ENCODE measurements at places on chromosomes 11 and 22.

DNA sequence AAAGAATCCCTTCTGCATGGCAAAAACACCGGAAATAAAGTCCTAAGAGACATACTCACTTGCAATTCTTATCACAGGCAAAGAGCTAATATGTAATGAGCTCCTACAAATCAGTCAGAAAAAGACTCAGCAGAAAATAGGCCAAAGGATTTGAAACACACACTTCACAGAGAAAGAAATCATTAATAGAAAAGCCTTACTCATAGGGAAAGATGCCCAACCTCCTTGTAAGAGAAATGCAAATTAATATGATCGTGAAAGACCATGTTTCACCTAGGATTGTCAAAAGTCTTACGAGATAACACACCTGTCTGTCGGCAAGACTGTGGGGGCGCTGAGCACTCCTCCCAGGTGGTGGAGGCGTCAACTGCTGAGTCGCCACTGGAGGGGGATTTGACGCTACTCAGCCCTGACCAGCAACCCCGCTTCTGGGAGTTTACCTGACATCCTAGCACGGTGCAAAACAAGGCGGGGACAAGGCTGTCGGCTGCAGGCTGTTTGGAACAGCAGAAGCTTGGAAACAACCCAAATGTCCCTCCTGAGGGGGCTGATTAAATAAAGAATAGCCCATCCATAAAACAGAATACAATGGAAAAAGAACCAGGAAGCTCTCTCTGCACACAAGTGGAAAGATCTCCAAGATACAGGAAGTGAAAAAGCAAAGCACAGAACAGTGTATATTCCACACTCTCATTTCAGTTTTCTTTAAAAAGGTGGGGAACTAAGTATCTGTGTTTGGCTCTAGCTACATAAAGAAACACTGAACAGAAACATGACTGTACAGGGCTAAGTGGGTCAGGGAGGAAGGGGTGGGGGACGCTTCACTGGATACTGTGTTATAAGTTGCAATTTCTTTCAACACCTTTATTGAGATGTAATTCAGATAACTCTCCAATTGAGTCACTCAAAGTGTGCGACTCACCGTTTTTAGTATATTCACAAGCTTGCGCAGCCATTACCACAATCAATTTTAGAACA, 11.5 kb downstream of the CSNK1E start:
- peak; percentile 78 for DNase-seq

DNA sequence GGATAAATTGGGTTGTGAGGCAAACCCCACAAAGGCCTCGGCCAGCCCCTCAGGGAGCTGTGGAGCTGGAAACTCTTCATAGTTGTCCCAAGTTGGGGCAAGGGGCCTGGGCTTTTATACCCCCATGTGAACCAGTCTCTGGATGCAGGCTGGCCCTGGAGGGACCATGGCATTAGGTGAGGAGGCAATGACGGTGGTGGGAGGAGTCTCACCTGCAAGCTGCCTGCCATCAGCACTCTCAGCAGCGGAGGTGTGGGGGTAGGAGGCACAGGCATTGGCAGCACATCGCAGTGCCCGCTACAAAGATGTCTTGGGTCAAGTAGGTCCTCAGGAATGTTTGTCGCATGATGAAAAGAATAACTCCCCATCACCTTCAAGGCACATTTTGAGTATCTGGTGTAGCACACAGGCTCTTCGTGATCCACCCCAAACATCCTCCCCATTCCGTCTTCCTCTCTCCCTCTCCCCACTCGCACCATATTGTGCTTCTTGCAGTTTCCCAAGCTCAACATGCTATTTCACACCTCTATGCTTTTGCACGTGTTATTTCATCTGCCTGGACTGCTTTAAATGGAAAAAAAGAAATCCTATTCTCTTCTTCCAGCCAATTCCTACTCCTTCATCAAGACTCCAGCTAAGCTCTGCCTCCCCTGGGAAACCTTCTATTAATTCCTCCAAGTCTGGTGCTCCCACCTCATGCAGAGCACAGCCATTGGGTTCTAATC, 18.1 kb upstream of the TSKU start:
- no peak for DNase-seq

DNA sequence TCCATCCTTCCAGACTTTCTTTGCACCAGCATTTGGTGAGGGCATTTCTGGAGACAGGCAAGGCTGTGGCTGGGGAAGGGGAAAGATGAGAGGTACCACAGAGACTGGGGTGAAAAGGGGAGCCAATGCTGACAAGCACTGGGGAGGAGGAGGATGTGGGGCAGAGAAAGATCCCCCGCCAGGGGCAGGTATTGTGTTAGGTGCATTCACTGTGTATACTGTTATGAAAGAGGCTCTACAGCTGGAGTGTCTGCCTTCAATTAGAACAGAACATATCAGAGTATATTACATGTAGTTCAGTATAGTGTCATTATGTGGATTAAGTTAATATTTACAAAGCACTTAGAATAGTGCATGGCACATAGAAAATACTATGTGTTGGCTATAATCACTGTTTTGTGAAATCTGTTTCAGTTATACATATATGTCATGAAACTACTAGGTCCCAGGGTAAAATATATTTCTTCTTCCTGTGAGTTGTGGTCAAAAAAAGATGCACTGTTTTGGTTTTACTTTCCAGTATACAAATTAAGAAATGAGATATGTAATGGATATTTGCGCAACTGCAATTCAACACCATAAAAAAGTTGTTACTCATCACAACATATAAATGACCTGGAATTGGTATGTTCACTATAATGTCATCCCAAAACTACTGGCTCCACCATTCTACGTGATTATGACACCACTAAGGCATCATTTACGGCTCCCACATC, 8.4 kb downstream of the MSANTD2 start:
- DNase-seq: peak; percentile 28

- peak; percentile 32 for DNase-seq
Measured at GRCh38 chr11:73185680-73186293, 32.3 kb upstream of the P2RY2 start.

- no peak for DNase-seq
Measured at GRCh38 chr11:15579287-15580001, 464.7 kb downstream of the INSC start.

GRCh38 chr11:13339195-13340153, 61.9 kb downstream of the BMAL1 start:
- peak; percentile 97 for DNase-seq

GRCh38 chr22:27996981-27997380, 77.9 kb upstream of the PITPNB start:
- DNase-seq: no peak

DNA sequence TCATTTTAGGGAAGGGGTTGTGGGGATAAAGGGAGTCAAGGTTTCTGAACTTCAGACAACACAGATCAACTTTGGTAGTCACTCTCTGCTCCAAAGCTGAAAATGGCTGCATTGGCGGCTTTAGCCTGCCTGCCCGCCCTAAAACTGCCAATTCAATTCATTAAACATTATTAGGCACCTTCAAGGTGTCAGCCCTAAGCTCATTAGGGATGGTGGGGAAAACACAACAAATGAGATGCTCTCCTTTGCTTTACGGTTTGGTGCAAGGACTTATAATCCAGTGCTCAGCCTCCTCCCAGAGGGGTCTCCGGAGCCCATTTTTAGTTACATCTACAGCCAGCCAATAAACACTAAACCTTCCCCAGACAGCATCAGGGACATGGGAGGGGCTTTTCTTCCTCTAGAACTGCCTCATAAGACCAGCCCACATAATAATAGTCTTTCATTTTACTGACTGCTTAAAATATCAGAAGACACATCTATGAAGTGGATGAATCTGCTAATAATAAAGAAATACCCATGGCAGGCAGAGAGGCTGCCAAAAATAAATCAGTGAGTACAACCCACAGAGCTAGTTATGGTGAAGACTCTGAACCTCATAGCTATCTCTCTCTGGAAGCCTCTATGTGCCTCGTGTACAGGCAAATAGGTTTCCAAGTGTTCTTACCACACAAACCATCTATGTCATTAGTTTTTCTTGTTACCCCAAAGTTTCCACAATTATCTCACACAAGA, 102.8 kb upstream of the NCAM1 start:
- no peak for DNase-seq

DNA sequence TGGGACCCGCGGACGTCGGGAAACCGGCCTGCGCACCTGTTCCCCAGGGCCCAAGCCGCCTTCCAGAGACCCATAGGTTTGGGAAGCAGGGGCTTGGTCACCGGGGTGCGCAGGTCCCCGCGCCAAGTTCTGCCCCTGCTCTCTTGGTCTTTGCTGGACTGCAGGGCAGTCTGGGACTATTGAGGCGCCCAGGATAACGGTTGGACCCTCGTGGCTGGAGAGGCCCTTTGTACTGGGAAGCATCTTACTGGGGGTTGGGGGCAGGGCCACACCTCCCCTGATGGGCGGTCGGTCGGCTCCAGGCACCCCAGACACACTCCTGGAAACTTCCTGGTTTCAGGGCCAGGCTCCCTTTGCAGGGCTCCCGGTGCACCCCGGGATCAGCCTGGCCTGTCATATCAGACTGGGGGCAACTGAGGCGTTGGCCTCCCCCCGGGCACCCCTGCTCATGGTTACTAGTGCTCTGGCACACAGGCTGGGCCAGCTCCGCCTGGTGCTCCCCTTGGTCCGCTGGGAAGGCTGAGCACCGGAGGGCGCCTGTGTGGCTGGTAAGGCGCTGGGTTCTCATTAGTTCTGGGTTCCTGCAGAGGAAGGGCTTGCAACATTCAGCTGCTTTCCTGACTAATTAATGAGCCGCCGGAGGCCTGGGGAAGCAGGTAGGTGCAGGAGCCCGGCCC, 1250.5 kb downstream of the BRD1 start:
- peak; percentile 23 for DNase-seq

DNA sequence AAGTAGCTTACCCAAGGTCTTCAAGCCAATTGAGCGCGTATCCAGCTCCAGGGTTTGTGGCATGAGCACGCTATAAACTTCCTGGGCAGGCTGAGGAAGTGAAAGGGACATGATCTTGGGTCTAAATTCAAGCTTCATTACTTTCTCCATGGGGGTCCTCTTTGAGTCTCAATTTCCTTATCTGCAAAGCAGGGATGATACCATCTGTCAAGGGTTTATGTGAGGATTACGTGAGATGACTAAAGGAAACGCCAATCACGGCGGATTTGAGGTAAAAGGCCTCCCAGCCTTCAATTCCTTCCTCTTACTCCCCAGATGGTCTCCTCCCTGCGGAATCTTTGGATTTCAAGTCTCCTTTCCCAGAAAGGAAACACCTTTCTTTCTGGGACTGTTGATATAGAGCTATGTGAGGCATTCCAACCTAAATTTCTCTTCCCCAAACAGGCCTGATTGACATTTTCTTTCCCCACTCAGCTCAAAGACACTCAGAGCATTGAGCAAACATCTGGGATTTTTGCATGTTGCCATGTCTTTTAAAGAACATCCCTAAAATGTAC, 474.4 kb downstream of the INSC start:
- DNase-seq: no peak

DNA sequence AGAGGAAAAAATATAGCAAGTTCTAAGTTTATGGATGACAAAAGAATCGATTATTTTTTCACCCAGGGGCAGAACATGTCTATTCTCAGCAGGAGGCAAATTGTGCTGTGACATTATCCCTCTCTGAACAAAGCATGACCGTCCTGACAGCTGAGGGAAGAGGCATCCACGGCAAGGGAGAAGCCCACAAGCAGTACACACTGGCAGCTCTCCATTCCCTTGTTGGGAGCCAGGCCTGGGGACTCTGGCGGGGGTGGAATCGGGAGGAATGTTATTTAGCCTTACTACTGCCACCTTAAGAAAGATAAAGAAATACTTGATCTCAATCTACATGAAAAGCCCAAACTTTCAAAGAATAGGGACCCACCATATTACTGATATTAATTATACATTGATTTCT, 3.4 kb downstream of the KIRREL3 start:
- peak; percentile 69 for DNase-seq

DNA sequence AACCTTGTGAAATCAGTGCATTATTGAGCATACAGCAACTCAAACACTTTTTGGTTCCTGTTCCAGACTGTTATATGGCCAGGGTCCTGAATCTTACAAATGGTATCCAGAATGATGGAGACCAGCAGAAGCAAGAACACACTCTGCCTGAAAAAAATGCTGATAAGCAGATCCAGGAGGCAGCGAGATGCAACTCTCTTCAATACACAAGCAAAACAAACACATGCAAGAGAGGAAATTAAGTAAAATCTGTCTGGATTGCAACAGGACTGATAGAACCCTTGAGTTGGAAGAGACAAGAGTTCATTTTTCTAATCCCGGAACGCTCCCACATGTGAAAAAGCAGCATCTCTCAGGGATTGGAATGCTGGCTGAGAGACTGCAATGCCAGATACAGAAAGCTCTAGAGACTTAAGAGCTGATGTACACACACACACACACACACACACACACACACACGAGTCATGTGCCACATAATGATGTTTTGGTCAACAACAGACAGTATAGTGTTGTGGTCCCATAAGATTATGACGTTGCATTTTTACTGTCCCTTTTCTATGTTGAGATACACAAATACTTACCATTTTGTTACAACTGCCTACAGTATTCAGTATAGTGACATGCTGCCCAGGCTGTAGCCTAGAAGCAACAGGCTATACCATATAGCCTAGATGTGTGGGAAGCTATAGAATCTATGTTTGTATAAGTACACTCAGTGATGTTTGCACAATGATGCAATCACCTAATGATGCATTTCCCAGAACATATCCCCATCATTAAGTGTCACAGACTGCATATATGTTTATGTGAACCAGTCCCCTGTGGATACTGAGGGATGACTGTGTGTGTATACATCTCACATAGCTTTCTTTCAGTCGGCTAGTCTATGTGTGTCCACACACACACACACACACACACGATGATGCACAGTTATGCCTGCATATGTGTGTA, 406.6 kb downstream of the LARGE1 start:
- peak; percentile 74 for DNase-seq

DNA sequence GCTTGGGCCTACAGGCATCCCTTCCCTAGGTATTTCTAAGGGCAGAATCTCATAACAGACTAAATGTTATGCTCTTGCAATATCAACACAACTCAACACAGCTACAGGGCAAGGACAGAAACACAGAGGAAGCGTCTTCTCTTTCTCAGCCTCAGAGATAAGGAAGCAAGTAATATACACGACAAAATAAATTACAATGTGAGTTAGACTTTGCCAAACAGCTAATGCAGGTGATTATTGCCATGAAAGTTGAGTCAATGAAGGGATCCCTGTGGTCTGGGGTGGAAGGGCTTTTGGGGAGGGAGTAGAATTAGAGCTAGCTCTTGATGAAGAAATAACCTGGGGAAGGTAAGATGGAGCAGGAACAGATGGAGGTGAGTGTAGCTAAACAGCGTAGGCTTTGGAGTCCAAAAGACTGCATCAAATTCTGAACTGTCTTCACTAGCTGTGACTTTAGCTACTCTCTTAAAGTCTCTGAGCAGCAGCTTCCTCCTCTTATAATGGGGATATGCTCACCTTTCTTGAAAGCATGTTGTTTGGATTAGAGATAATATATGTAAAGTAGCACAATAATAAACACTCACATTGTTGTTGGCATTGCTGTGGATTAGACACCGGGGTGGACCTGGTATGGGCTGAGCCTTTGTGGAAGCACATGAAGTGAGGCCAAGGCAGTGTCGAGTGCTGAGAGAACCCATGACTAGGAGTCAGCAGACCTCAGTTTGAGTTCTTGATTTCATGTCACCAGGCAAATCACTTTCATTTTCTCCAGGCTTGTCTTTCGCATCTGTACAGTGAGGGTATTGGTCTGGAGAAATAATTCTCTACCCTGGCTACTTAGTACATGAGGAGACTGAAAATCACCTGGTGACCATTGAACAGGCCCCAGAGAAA, 41.0 kb upstream of the AQP11 start:
- no peak for DNase-seq

GRCh38 chr22:43829904-43830851, 18.1 kb upstream of the EFCAB6 start:
- DNase-seq: peak; percentile 42
